Activated T-helper 2 cell treated with anti-CD3 and anti-CD28 coated beads, Interferon-gamma antibody, Interleukin-2, Interleukin-4, amounts not matched to agents 10 μg/mL and 5 μg/mL and 100 μg/mL, durations not matched to agents 14 hours and 24 hours and 36 hours (primary cell): ENCODE measurements at places on chromosomes 16 and 17.

- DNase-seq: no peak
Measured at GRCh38 chr16:31833047-31833446, 40.6 kb upstream of the ZNF267 start.

DNA sequence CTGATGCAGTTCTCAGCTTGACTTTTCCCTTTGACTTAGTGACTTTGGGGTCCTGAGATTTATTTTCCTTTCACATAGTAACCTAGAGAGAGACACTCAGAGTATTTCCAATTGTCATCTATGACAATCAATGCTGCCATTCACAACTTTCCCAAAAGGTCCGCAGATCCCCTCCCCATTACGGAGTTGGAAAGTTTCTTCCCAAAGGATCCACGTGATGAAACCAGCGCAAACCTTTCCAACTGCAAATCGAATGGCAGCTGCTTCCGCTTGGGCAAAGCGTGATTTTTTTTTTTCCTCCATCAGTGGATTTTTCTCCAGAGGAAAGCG, 538 bp upstream of the FCSK start:
- no peak for DNase-seq

DNA sequence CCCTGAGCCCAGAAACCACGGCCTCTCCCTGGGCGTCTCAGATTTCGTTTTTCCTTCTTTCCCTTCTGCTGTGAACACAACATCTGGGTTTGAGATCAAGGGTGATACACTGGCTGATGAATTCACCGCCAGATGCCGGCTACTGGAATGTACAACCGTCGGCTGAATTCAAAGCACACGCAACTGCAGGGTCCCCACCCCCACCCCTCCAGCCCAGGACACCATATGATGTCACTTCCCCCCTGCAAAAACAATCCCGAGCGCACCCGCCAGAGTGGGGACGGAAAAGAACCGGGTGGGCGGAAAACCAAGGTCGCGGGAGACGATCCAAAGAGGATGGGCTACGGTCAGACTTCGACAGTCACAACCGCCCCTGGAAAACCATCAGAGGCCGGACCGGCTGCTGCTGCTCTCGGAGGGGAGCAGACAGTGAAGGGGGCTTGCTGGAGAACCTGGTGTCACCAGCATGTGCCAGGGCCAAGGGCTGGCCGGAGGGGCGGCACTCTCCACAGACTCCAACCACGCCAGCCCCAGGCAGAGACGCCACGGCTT, 23.3 kb downstream of the CEP295NL start:
- DNase-seq: no peak

DNA sequence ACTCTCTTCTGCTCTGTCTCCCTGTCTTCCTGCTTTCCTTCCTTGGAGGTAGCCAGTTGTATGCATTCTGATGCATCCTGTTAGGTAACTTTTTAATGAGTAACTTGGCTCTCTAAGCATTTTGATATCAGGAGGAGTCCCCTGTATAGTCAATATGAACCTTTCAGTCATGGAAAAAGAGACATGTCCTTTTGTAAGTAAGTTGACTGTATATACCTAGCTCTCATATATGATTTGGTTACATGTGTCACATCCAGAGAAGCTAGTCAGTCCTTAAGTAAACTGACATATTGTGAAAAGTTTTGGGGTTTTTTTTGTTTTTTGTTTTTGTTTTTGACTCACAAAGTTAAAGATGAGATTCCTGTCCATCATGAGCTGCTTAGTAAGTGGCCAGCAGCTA, 18.8 kb downstream of the UTP18 start:
- no peak for DNase-seq

- no peak for DNase-seq
Measured at GRCh38 chr16:68360956-68361355, 50.1 kb downstream of the PRMT7 start.

- DNase-seq: no peak
Measured at GRCh38 chr17:40963838-40964237, 2.9 kb downstream of the KRT39 start.

DNA sequence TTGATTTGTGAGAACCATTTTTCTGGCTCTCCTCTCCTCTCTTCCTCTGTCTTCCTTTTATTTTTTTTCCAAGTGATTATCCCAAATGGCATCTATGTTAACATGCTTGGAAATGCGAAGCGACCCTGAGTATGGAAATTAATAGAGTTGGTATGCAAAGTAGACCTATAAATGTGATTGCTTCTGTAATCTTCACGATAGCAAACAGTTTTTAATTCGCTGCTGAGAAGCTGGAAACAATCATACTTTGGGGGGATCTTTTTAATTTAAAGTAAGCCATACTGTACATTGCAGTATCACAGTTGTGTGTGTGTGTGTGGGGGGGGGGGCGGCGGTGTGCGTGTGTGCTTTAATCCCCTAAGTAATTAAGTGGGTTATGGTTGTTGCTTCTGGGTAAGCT, 233.3 kb downstream of the CDH13 start:
- DNase-seq: no peak

DNA sequence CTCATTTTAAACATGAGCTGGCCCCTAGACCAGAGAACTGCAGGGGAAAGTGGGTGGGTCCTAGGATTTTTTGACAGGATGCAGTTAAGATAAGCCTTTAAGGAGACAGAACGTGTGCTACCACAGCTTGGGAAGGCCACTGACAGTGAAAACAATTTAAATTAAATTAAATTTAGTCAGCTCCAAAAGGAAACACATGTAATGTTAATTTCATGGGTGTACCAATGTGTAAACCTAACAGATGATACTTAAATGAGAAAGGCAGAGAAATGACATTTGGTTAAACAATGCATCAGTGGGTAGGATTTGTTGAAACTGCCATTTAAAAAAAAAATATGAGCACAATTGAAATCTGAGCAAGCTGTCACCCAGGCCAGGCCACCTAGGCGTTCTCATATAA, 250.8 kb downstream of the XYLT1 start:
- DNase-seq: no peak

GRCh38 chr17:80662557-80662956, 117.9 kb downstream of the RPTOR start:
- DNase-seq: no peak

GRCh38 chr16:57863434-57864160, 61.3 kb upstream of the KIFC3 start:
- no peak for DNase-seq

GRCh38 chr16:14113344-14113743, 42.2 kb downstream of the MRTFB start:
- no peak for DNase-seq

- DNase-seq: no peak
Measured at GRCh38 chr17:80790981-80791742, 200.5 kb upstream of the CHMP6 start.

GRCh38 chr17:38738007-38738662, 8.0 kb downstream of the CISD3 start:
- DNase-seq: no peak

- no peak for DNase-seq
Measured at GRCh38 chr16:28003923-28004322, 59.6 kb downstream of the GSG1L start.

DNA sequence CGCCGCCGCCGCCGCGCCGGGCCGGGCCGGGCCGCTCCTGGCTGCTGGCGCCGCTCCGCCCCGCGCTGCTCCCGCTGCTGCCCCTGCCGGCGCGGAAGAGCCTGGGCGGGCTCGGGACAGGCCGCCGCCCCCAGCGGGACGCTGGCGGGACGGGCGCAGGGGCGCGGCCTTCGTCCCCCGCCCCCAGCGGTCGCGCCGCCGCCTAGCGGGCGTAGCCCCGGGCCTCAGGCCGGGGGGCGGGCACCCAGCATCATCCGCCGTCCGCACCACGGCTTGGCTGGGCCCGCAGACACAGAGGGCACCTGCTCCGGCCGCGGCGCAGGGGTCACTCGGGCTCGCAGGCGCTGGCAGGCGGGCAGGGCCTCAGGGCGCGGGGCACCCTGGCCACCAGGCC, at the start of gene AMFR:
AMFR (minus strand) TSS at position 107 of the 394 bp plus-strand sequence. CDS start 218 bp downstream, outside the sequence.
- peak; percentile 71 for DNase-seq

GRCh38 chr16:17371299-17371698, 99.5 kb downstream of the XYLT1 start:
- DNase-seq: no peak

DNA sequence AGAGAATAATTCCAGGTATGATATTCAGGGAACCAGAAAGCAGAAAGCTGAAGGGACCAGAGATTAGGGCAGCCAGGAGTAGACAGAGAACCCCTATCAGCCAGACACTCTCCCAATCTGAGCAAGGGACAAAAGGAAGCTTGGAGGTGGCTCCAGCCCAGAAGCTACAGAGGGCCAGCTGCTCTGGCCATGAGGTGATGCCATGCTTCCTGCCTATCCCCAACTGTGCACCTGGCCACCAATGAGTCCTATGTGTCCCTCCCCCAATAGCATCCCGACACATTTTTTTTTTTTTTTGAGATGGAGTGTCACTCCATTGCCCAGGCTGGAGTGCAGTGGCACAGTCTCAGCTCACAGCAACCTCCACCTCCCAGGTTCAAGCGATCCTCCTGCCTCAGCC, 30.0 kb downstream of the NSMCE1 start:
- no peak for DNase-seq

DNA sequence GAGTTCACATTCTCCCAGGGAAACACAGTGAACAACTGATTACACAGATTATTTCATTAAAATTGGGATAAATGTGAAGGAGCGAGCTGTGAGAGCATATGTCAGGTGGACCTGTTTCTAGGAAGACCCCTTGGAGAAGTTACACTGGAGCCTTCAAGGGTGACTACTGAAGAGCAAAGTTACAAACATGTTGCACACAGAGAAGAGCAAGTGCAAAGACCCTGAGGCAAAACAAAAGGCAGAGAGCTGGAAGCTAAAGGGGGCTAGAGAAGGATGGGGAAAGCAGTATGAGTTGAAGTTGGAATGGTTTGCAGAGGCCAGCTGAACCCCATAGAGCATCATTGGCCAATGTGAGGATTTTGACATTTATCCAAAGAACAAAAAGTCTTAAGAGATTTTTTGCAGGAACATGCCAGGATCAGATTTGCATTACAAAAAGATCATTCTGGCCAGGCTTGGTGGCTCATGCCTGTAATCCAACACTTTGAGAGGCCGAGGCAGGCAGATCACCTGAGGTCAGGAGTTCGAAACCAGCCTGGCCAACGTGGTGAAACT, 14.1 kb downstream of the PDZD9 start:
- no peak for DNase-seq

DNA sequence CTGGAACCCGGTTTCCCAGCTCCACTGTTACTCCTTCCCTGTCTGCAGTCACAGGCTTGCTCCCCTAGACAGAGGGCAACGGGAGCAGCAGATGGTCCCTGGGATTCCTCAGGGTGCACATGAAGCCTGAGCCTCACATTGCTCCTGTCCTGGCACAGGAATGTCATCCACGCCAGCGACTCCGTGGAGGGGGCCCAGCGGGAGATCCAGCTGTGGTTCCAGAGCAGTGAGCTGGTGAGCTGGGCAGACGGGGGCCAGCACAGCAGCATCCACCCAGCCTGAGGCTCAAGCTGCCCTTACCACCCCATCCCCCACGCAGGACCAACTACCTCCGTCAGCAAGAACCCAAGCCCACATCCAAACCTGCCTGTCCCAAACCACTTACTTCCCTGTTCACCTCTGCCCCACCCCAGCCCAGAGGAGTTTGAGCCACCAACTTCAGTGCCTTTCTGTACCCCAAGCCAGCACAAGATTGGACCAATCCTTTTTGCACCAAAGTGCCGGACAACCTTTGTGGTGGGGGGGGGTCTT, 1.6 kb upstream of the DECR2 start:
- DNase-seq: no peak

- no peak for DNase-seq
Measured at GRCh38 chr16:3589441-3589921, 12.3 kb upstream of the NLRC3 start.

- no peak for DNase-seq
Measured at GRCh38 chr16:10935226-10935915, 6.9 kb downstream of the DEXI start.

DNA sequence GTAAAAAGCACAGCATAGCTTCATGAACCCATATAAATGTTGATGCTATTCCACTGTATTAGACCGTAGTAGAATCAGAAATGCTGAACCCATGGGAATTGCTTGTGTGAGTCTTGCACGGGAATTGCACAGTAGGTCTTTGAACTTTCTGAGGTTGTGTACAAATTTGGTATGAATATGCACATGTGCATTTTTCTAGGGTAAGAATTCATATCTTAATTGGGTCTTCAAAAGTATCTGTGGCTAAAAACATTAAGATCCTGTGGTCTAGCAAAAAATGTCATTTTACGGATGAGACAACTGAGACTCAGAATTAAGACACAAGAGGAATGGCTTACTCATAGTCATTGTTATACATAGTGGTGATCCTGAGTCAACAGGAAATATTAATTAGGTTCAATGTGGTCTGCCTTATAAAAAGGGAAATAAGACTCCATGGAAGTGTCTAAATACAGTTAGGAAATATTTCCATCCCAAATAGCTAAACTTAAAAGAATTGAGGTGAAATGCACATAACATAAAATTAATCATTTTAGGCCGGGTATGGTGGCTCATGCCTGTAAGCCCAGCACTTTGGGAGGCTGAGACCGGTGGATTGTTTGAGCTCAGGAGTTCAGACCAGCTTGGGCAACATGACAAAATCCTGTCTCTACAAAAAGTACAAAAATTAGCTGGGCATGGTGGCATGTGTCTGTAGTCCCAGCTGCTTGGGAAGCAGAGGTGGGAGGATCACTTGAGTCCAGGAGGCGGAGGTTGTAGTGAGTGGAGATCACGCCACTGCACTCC, 22.8 kb downstream of the TAOK1 start:
- no peak for DNase-seq

GRCh38 chr16:80733407-80733806, 71.0 kb downstream of the CDYL2 start:
- DNase-seq: no peak

- DNase-seq: no peak
Measured at GRCh38 chr17:59366773-59367656, 35.6 kb downstream of the YPEL2 start.

GRCh38 chr17:8664456-8665126, 34.1 kb upstream of the MYH10 start:
- DNase-seq: no peak

- no peak for DNase-seq
Measured at GRCh38 chr17:58324056-58324408, 4.6 kb downstream of the TSPOAP1 start.
